T-helper 1 cell (primary cell): ENCODE measurements at places on chromosomes 6 and 20.
A peak's percentile ranks its signal among the peaks of the same experiment; 100 is the strongest.

GRCh38 chr6:51654647-51655046 lies 432.8 kb downstream of the PKHD1 start:
- DNase-seq, result no peak

DNA sequence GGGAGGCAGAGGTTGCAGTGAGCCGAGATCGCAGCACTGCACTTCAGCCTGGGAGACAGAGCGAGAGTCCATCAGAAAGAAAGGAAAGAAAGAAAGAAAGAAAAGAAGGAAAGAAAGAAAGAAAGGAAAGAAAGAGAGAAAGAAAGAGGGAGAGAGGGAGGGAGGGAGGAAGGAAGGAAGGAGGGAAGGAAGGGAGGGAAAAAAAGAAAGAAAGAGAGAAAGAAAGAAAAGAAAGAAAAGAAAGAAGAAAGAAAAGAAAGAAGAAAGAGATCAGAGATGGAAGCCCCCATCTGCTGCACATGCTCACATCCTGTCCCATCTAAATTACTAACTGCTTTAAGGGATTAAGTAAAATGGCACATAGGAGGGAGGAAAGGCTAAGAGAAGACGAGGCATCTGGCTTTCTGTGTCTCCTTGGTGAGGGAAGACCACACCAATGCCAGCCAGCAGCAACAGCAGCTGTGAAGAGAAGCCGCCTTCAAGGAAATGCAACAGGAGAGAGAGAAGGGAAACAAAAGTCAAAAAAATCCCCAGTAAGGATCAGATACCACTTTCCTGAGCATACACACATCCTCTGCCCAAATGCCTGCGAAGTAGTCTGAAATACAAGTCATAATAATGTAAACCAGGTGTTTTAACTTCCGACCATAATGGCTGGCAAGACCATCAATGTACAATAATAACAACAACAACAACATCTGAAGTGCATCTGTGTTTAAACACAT lies 300.2 kb upstream of the JARID2 start:
- DNase-seq, result no peak

DNA sequence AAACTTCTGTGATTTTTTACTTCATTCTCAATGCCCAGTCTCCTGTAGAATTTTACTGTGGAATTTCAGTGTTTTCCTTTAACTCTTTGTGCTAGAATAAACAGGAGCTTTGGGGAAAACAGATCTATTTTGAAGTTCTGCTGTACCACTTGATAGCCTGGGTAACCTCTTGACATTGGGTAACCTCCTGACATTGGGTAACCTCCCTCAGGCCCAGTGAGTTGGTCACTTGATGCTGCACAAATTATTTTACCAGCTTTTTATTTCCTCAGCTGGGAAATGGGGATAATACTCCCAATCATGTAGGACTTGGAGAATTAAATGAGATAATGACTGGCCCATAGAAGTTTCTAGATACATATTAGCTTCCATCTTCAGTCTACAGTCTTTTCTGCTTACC lies 137.3 kb upstream of the TOP1 start:
- DNase-seq, result no peak

- no peak for DNase-seq
Measured at GRCh38 chr6:170048615-170049256, 242.1 kb downstream of the DLL1 start.

- DNase-seq, result no peak
Measured at GRCh38 chr20:10551732-10552724, 116.9 kb downstream of the SLX4IP start.

DNA sequence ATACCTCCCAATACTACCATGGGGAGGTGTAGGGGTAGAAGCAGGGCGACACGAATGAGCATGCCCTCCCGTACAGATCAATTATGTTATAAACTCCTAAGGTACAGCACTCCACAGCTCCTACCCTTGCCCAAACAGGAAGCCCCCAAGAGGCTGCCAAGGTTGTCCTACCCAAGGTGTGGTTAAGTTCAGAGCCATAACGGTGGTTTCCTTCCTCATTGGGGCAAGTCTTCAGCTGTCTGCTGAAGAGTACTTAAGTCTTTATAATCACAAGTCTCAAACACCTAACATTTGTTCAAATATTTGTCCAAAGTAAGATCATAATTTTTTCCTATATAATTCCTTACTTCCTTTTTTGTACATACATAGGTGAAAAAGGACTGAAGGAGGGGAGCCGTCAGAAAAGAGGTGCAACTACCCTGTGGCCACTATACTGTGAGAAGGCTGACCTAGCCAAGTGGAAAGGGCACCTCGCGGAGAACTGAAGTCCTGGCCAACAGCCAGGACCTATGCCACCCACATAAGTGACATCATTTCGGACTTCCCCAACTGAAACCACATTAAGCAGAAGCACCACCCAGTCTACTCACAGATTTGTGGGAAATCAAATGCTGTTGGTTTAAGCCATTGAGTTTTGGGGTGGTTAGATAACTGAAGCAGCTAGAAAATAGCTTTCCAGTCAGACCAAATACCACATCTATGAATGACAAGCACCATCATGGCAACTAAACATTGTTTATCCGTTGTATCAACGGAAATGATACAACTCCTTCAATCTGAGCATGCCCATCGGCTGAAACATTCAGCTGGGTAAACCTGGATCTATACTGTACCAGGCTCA lies 2.9 kb upstream of the RAB22A start:
- peak; percentile 91 for DNase-seq
